Activated CD4-positive, alpha-beta T cell treated with anti-CD3 and anti-CD28 coated beads, Interleukin-2, amount 50 U/mL, for 1 hour (primary cell): ENCODE measurements at places on chromosomes 5 and 9.

GRCh38 chr5:116947691-116948528 is 373.3 kb upstream of the SEMA6A start:
- DNase-seq = peak; percentile 45

- DNase-seq = no peak
Measured at GRCh38 chr9:102867488-102867887, 127.6 kb upstream of the CYLC2 start.

- no peak for DNase-seq
Measured at GRCh38 chr5:113678924-113679575, 165.6 kb downstream of the YTHDC2 start.

- no peak for DNase-seq
Measured at GRCh38 chr5:16943846-16944678, 8.0 kb upstream of the MYO10 start.

- DNase-seq = no peak
Measured at GRCh38 chr9:123419091-123419490, 63.1 kb downstream of the CRB2 start.

GRCh38 chr5:142425286-142426065 is 100.7 kb upstream of the SPRY4 start:
- DNase-seq = no peak

GRCh38 chr9:77021922-77022782 is 2.7 kb downstream of the FOXB2 start:
- DNase-seq = no peak
